WTC11 (cell line): ENCODE measurements at places on chromosomes 2 and 18. TPM values are rescaled to one million over a fixed set of nuclear protein-coding genes. Genes with fewer than 3 reads are reported as not detected.

DYNAP gene
- 0.46 to 0.94 TPM (median 0.50 TPM) in 3 replicates for total RNA-seq

GRCh38 chr2:207164006-207164831, 1.5 kb downstream of the KLF7 start:
- DNase-seq, result no peak

CPO gene
- 0.37 to 1.2 TPM (median 0.46 TPM) in 3 replicates for total RNA-seq

- no peak for DNase-seq
These were observed 64.5 kb downstream of the PID1 start for GRCh38 chr2:229206548-229206947.

KLF11 gene
- 8.8 to 14.4 TPM (median 13.7 TPM) in 3 replicates for total RNA-seq

- no peak for DNase-seq
These were observed 118.4 kb upstream of the NOSTRIN start for GRCh38 chr2:168683996-168684395.
